Effector CD8-positive, alpha-beta T cell (primary cell): ENCODE measurements at places on chromosomes 7 and 10.

DNA sequence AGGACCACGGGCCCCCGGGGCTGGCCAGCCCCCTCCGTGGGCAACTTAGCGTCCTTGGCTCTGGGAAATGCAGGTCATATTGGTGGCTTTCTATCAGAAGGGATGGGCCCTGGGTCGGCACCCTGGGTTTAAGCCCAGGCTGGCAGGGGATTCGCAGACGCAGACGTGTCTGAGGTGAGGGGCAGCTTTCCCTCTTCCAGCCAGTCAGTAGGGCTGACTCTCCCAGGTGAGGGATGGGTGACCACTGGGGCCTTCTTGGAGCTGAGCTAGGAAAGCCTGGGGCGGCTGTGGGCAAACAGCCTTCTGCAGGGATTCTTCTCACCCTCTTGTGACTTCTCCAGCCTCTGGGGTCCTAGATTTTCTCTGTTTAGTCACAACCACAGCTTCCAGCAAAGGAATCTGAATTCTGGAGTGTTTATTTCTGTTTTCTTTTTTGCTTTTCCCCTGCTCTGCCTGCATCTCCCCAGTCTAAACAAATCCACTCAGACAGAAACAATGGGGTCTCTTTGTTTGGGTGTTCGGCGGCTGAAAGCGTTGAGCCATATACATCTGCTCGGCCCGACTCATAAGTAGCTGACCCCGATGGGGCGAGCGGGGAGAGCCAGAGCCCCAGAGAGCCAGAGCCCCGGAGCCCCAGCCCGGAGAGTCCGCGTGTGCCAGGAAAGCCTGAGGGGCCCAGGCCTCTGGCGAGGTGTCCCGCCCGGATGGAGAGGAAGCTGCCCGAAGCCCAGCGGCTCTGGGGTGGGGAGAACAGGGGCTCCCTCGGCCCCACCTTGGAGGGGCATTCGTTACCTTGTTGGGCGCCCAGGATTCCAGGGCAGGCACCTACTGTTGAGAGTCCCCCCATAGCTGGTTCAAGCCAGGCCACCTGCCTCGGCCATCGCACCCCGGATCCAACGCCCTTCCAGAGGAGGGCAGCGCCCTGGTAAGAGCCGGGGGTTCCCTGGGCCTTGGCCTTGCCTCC, 2.0 kb downstream of the MNX1 start:
- no peak for DNase-seq

GRCh38 chr7:70032649-70033048, 434.4 kb downstream of the AUTS2 start:
- no peak for DNase-seq

GRCh38 chr10:125218967-125219366, 58.6 kb upstream of the CTBP2 start:
- DNase-seq, result no peak

DNA sequence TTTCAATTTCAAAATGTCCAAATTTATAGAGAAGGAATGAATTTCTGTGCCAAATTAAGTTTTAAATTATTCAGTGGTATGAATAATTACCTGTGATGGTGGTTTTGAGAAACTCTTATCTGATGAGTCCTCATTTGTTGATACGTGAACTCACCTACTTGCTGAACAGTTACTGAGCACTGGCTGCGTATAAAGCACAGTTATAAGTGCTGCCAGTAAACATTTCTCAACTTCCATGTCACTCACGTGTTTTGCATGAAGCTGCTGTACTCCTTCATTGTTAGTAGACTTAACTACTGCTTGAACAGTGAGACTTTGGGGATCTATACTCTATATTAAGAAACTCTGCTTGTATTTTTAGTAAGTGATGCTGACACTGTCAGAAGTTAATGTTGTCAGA, 269.1 kb upstream of the FZD8 start:
- no peak for DNase-seq

DNA sequence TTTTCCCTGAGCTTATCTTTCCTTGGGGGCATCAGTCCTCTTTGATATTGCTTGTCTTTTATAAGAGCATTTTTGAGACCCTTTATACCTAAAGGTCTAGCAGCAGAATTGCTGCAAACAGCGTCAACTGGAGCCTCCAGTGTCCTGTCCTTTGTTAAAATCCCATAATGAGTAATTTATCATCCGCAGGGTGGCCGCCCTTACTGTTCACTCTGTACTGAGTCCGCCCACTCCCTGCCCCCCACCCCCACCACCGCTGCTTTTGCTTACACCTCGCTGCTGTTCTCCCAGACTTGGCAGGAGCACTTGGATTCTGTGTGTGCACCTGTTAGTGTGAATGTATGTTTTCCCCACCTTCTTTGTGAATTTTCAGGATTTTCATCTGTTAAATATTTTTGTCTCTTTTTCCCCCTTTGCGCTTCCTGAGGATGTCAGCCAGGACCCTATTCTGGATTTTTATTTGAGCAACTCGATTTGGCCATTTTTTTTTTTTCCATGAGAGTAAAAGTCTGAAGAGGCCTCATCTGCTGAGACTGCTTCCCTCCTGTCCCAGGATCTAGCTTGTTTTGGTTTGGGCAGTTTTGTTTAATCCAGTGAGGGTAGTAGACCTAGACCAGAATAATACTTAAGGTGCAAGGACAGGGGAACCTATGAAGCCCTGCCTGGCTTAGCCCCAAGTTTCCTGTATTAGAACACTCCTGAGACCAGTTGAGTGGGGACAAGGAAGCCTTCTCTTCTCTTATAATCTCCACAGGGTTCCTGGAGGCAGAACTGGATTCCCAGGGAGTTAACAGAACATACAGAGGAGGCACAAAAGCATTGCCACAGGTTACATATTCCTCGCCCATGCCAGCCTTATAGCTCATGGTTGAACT, 8.2 kb downstream of the AGFG2 start:
- no peak for DNase-seq

GRCh38 chr10:115937768-115938056, 335.3 kb downstream of the GFRA1 start:
- no peak for DNase-seq

- no peak for DNase-seq
Observed at GRCh38 chr7:28685242-28685643, 272.9 kb downstream of the TRIL start.

GRCh38 chr10:5478694-5479305, 20.6 kb downstream of the CALML5 start:
- DNase-seq, result no peak

- no peak for DNase-seq
Observed at GRCh38 chr7:2134740-2135139, 98.0 kb downstream of the MAD1L1 start.

- no peak for DNase-seq
Observed at GRCh38 chr10:31886885-31887284, 41.7 kb downstream of the ARHGAP12 start.

DNA sequence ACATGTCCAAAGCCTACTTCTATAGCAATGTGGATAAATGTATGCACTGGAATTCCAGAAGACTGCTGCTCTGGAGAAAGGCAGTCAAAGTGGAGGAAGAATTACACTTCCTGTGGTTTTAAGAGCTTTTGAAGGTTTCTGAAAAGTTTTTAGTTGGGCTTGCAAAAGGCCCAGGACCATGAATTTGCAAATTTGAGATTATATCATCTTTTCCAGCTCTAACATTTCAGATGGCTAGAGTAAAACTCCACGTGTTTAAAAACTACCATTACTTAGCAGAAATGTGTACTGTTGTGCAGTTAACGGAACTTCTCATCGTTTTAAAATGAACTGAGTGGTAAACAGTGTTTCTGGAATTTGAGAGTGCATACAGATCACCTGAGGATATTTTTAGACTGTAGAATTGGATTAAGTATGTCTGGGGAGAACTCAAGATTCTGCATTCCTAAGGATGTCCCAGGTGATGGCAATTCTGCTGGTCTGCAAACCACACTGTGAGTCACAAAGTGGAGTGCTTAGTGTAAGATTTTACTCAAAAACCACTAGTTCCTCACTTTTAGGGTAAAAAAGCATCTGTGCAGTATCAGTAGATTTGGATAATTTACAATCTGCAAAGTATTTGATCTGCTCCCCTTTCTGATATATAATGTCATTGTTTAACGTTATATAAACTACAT, 32.9 kb upstream of the CCDC71L start:
- DNase-seq, result no peak

GRCh38 chr10:101550965-101551364, 37.1 kb downstream of the POLL start:
- no peak for DNase-seq

- no peak for DNase-seq
Observed at GRCh38 chr10:10828623-10829022, 189.0 kb upstream of the CELF2 start.

GRCh38 chr10:88672041-88672440, 7.8 kb downstream of the LIPF start:
- DNase-seq, result no peak

DNA sequence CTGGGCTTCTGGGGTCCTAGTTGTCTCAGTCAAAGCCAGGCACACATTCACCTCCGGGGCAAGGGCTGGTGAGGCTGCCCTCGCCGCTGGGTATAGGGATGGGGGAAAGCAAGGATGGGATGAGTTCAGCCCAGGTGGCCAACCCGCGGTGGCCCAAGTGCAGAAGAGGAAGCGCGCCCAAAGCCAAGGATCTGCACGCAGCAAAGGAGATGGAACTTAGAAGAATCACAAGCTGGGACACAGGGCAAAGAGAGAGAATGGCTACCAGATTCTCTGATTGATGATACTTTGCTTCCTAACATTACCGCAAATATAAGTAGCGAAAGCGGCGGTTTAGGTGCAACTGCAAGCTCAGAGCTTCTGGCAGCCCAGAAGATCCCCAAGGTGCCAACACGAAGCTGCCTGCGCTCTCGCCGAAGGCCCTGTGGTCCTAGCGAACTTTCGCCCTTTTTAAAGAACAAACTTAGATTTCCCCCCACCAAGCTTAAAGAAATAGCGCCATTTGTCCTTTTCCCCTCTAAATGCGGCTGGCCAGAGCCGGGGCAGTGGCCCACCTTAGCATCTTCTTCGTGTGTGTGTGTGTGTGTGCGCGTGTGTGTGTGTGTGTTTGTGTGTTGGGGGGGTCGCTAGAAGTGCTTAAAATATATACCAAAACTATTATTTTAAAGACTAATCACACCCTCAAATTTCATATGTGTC, 927 bp upstream of the MKX start:
- no peak for DNase-seq

GRCh38 chr7:129536323-129536722, 34.0 kb downstream of the SMKR1 start:
- DNase-seq, result no peak

DNA sequence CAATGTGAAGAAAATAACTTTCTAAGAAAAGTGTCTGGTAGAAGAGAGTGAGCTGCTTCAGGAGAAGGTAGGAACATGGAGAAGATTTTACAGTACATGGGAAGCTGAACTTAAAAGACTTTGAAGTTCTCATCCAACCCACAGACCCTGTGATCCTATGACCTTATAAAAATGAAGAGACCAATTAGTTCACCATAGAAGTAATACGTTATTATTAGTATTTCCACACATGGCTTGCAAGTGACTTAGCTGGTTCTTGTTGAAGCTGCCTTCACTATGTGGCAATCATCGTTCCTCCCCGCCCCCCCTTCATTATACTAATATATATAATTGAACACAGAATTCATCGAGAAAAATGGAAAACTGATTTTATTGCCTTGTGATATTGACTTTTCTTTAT, 129.1 kb downstream of the SND1 start:
- DNase-seq, result no peak

- no peak for DNase-seq
Observed at GRCh38 chr10:113484487-113484886, 68.4 kb upstream of the HABP2 start.

GRCh38 chr7:55119571-55119970, 100.8 kb downstream of the EGFR start:
- DNase-seq, result no peak

- DNase-seq, result no peak
Observed at GRCh38 chr7:19871102-19871501, 97.7 kb upstream of the TMEM196 start.
